SK-N-SH treated with all-trans-retinoic acid at 6 μM for 48 hours (cell line): ENCODE measurements at places on chromosomes 4 and X.

DNA sequence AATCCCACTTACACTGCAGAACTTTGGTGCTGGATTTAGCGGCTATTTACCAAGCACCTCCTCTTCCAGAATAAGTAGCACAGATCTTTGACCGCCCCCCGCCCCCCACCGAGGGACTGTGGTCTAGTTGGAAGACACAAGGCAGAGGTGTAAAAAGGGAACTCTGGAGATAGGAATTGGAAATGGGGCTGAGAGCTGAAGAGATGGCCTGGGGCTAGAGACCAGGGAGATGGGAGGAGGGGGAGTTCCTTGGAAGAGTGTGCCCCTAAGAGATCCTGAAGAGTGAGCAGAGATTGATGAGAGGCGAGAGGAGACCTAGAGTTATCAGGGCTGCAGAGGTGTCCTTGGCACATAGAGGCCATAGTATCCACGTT lies 55.3 kb downstream of the TBL1X start:
- ATAC-seq, result no peak

DNA sequence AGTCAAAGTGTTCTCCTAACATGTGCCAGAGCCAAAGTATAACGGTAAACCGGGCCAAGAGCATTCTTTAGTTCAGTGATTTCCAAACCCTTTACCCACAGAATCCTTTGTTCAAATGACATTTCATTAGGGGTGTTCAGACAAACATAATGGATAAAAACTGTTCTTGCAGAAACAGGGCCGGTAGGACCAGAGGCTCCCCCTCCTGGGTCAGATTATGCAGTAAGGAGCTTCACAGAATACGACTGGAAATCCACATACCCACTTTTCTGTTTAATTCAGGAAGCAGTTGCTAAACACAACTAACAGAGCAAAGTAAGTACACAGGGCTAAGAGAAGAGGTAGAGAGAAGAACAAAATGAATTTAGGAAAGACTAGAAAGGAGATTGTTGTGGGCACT lies 46.6 kb upstream of the TMEM184C start:
- ATAC-seq, result no peak

- no peak for ATAC-seq
Observed at GRCh38 chrX:150049647-150050046, 111.4 kb upstream of the EOLA2 start.

- no peak for ATAC-seq
Observed at GRCh38 chr4:75030649-75031235, 97.8 kb downstream of the PARM1 start.
